Sciatic nerve (tissue), 2 donors: ENCODE measurements at places on chromosomes 3 and 15.

DNA sequence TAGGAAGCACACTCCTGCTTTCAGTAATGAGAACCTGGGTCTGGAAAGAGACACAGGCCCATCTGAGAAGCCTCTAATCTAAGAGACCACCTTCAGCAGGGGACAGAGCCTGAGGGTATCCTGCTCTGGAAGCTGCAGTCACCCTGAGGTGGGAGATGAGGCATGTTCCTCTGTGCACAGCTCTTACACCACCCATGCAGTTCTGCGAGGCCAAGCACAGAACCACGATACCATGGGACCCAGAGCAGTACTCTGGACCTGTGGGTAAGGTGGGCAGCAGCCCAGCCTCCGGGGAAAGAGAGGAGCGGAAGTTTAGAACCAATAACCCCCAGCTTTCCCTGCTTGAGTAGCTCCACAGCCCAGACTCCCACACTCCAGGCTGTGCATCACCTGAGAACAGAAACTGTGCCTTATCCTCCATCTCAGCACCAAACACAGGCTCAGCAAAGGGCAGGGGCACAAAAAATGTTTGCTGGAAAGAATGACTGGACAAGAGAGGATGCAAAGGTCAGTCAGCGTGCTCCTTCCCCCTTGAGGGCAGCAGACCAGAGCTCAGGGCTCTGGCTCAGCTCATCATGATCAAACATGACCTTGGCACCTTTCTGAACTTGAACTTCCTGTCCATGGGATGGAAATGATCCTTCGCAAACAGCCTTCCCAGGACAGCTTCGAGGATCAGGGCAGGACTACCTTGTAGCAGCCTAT, 43.1 kb downstream of the RBPMS2 start:
- DNase-seq = no peak

DNA sequence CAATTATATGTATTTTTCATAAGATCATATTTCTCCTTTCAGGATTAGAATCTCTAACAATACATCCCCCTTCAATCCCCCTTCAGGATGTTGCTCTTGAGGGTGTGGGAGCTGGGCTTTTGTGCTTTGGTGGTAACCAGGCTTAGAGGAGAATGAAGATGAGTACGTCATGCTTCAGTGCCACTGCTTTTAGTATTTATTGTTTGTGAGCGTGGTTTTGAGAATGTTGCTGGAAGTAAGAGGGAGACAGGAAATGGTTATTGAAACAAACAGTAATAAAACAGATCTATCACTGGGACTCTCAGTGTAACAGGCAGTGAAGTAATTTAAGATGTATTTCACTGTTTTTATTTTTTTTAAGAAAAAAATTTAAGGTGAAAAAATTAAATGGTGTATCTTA, 35.3 kb downstream of the GBE1 start:
- DNase-seq = no peak

- no peak for DNase-seq
Measured at GRCh38 chr15:52344592-52344991, 49.0 kb upstream of the MYO5C start.

DNA sequence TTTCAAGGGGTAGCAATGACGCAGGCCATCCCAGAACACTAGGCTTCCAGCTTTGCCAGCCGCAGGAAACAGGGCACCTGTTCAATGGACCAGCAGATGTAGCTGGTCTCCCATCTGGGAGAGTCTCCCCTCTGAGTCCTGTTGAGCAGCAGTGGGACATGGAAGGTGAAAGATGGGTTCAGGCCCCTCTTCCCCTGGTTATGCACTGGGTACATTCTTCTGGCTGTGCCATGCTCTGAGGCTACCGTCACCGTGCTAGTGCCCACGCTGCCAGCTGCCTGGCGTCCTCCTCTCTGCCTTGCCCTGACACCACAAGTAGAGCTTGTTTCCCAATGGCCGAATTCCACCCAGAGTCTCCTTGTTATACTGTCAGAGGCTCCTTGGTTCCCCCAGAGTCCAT, 63.1 kb downstream of the TLE3 start:
- DNase-seq = no peak

DNA sequence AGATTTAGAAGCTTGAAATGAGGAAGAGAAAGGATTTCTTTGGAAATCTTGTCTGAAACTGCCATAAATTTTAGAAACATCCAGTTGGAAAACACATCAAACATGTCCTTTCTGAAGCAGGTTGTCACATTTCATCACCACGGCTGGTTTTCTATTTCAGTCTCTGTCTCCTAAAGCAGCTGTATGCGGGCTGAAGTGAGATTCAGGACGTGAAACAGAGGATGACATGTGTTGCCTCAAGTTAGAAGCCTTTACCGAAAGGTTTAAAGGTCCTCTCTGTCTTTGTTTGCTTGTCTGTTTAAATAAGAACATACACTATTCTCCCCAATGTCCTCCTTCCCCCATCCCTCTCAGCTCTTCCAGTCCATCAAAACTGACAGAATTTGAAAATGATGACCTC, 141.9 kb downstream of the SQOR start:
- DNase-seq = no peak

DNA sequence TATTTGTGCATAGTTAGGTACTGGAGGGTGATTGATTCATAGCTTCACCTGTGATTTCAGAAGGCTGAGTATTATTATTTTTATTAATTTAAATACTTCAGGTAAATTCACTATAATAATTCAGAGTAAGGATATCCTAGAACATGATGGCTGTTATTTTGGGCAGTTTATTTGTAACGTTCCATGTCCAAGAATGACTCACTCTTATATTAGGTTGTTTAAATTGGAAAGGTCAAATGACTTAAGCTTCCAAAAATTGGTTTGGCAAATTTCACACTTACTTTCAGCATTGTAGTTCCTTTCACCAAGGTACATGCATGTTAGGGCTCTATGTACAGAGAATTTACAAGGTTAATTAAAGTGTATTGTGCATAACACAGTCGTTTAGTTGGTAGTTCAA, 120.2 kb downstream of the EPHA3 start:
- DNase-seq = no peak

- no peak for DNase-seq
Measured at GRCh38 chr15:95620934-95621579, 709.4 kb upstream of the NR2F2 start.

DNA sequence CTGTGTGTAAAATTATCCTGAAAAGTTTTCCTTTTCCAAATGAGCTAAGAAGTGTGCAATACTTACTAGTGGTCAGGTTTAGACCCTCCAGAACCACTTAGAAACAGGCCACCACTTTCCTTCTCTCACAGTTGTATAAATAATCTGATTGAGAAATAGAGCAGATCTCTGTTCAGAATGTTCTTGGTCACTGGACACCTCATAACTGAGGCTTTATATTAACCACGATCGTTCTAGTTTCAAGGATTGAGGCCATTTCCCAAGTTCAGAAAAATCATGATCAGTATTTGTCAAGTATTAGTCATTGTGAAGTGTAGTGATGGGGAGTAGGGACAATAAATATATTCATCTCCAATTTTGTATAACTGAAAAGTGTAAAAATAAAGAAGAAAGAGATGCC, 1.0 kb upstream of the MAP3K13 start:
- DNase-seq = no peak

GRCh38 chr3:42010530-42010929, 48.6 kb upstream of the ULK4 start:
- no peak for DNase-seq

GRCh38 chr3:65856907-65857306, 181.8 kb downstream of the MAGI1 start:
- no peak for DNase-seq

GRCh38 chr3:134008630-134009156, 21.0 kb downstream of the SLCO2A1 start:
- DNase-seq = no peak

GRCh38 chr15:100338971-100339444, 2.8 kb downstream of the ADAMTS17 start:
- DNase-seq = peak; percentile 76
